ENCODE measurements at places on chromosomes 2 and 18.

DNA sequence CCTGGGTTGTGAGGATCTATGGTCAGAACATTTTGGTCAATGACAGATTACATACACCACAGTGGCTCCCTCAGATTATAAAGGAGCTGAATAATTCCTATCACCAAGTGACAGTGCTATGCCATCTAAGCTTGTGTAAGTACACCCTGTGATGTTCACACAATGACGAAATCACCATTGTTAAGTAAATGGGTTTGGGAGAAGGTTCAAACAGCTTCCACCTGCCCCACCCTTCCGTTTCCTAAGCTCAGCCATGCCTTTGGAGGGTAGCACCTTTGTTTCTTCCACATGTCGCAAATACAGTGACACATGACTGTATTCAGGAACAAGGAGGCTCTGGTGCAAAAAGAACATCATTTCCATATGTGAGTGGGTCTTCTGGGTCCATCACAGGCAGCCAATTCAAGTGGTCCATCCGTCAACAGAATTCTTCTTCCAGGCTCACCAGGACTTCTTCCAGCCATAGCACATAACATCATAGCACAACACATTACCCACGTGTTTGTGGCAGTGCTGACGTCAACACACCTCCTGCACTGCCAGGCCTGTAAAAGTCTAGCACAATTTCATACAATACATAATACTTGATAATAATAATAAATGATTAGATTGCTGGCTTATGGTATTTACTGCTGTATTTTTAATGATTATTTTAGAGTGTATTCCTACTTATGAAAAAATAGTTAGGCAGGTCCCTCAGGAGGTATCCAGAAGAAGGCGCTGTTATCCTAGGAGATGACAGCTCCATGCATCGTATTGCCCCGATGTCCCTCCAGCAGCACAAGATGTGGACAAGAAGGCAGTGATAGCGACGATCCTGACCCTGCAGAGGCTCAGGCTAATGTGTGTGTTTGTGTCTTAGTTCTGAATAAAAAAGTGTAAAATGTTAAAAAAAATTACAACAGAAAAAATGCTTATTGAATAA lies 264.8 kb downstream of the ANAPC1 start:
- no peak for DNase-seq

- DNase-seq, result no peak
These were observed 292.1 kb upstream of the NRXN1 start for GRCh38 chr2:51324051-51324450.

GRCh38 chr2:181058378-181059269 lies 78.2 kb downstream of the UBE2E3 start:
- no peak for DNase-seq

DNA sequence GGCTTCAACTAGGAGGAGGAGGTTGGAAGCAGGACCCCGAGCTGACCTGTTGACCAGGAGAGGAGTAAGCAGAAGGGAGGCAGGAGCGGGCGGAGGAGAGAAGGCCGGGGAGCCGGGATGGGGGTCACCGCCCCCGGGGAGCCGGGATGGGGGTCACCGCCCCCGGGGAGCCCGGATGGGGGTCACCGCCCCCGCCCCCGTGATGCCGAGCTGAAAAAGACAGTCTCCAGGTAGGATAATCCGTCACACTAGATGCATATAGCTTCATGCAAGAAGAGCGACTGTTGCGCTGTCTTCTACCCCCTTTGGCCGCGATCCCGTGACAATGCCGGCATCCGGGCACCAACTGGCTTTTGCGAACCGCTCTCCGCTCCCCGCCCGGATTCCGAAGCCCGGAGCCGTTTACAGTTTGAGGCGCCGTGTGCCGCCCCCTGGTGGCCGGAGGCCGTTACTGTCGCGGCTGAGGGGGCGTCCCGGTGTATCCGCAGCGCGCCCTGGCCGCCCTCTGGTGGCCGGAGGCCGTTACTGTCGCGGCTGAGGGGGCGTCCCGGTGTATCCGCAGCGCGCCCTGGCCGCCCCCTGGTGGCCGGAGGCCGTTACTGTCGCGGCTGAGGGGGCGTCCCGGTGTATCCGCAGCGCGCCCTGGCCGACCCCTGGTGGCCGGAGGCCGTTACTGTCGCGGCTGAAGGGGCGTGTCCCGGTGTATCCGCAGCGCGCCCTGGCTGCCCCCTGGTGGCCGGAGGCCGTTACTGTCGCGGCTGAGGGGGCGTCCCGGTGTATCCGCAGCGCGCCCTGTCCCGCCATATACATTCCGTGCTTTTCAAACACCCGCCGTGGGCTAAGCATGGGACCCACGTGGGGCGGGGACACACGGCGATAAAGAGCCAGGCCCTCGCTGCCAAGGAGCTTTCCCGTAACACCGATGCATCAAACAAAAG lies 89.6 kb downstream of the ACTR3 start:
- DNase-seq, result no peak

GRCh38 chr2:105397025-105397722 lies 1.7 kb downstream of the FHL2 start:
- no peak for DNase-seq

GRCh38 chr2:211503856-211504255 lies 947.5 kb downstream of the CPS1 start:
- no peak for DNase-seq

- DNase-seq, result no peak
These were observed 65.1 kb downstream of the SIGLEC15 start for GRCh38 chr18:45890606-45891005.

- DNase-seq, result no peak
These were observed 13.2 kb upstream of the RMND5A start for GRCh38 chr2:86706935-86707334.

DNA sequence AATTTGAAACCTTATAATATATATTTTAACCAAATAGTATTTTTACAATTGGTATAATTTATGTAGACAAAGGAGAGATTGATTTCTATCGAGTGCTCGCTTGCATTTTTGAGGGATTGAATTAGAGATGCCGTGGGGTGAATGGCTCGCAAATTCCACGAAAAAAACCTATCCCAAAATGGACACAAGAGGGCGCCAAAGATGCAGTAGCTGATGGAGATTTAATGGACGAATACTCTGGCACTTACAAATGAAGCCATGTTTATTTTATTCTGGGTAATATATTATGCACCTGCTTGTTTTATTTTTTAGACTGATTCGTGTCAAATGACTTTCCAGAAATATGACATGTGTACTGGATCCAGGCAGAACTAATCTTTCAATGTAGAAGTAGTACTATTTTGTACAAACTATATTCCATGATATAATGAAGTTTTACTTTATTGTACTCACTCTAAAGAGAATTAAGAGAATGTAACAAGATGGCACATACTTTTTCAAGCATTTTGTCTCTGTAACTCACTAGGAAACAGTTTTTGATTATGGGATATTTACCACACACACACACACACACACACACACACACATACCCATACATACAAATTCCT lies 505.4 kb downstream of the PLCL1 start:
- DNase-seq, result no peak

- DNase-seq, result no peak
These were observed 1.1 kb downstream of the INHA start for GRCh38 chr2:219573166-219573565.

DNA sequence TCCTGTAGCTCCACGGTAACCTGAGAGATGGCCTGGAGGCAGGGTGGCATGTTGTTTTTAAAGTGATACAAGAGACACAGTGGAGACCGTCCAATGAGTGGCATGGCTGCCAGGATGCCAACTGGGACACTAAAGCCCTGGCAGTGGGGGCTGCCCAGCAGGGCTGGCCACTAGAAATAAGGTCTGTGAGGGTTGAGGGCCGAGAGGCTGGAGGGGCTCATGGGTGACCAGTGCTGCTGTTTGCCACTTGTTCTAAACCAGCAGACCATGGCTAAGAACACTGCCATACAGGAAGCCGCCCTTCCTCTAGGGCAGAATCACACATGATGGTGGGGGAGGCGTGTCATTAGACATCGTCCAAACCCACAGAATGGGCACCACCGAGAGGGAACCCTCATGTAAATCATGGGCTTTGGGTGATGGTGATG lies 71.9 kb downstream of the ALPK2 start:
- no peak for DNase-seq

DNA sequence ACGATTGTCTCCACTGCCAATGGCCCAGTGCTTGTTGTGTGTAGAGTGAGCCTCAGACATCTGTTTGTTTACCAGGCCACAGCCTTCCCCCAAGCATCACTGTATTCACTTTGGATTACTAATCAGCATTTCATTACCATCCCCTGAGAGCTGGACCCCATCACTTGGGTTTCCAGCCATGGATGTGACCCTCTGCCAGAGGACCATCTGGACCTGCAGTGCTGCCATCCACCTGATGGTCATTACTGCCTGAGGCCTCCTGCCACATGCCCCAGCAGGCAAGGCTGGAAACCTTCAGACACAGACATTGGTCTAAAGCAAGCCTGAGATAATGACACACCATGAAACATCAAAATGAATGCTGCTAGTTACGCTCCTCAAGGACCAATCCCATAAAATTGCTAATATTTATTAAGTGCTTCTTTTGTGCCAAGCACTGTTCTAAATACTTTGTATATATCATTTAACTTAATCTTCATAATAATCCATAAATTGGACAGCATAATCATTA lies 2096.3 kb upstream of the CELF4 start:
- DNase-seq, result no peak

DNA sequence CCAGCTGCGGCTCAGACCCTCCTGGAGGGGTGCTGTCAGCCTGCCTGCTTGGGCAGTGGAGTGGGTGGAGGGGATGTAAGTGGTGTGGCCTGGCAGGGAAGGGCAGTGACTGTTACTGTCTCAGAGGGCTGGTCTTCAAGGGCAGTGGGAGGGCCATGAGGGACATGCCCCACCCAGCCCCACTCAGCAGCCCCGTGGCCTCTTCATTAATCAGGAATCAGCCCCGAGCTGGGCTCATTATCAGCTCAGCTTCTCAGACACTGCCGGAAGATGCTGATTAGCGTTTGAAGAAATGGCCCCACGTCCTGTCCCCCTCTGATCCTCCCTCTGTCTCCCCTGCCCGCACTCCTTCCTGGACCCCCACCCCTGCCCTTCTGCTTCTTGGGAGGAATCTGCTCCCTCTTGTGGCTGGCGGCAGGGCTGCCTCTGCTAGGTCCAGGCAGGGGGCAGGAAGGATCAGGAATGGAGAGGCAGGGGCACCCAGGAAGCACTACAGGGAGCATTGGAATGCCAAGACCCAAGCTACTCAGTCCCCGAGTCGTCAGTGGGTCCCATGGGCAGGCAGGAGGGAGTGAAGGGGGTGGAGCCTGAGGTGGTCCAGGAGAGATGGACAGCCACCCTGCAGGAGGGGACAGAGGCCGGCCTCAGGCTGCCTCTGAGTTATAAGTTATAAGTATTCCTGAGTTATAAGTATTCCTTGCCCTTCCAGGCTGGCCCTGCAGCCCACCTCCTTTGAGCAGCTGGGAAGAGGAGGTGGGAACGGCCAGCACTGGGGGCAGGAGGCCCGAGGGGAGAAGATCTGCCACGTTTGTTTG lies 7.0 kb downstream of the ASIC4 start:
- no peak for DNase-seq

GRCh38 chr18:23136326-23137096 lies 1.2 kb downstream of the CABLES1 start:
- DNase-seq, result no peak

DNA sequence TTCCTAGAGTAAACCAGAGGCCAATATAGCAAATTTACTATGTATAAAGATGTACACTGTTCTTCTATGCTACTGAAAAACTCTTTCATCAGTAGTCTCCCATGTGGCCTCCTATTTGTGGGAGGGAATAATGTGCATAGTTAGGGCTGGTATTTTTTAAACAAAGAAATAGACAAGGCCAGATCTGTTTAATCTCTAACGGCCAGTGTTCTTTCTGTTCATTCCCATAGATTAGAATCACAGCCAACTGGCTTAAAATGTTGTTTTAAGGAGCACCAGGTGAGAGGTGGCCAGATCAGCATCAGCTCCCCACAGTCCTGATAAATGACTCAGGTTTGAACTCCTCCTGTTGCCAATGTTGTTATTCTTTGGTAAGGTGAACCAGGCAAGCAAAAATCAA lies 12.1 kb downstream of the LYPD6 start:
- DNase-seq, result no peak

GRCh38 chr2:177245010-177245422 lies 19.5 kb downstream of the NFE2L2 start:
- no peak for DNase-seq
